Ovary (tissue), 10 donors: ENCODE measurements at places on chromosomes 1 and 21.

DNA sequence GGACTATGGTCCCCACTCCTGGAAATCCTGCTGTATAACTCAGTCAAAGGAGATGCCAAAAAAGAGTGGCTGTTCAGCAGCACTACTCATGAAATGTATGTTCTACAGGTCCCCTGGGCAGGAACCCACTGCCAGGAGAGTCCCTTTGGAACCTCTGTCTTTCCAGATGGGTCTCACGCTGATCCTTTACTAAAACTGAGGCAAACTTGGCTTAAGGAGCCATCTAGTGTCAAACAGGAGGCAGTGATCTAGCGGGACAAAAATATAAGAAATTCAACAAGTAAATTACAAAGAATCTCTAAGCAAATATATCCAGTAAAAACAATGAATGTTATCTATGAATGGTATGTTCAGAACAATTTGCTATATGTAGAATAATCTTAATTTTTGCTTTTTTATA lies 80.5 kb upstream of the PRMT6 start:
- DNase-seq, result no peak

DNA sequence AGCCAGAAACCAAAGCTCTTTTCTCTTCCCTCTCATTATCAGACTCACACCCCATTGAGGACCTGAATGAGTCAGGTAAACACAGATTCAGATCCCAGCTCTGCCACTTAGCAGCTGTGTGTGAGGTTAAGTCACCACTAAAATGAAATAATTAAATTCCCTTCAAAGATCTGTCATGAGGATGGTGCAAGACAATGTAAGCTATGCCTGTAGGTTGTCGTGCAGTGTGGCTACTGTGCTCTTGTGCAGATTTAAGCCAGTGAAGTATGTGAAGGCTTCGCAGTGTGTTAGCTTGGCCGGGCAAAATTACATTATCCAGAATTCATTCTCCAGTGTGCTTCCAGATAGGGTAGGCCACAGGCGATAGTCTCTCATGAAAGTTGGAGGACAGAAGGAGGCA lies 13.6 kb downstream of the UBL4B start:
- DNase-seq, result no peak

DNA sequence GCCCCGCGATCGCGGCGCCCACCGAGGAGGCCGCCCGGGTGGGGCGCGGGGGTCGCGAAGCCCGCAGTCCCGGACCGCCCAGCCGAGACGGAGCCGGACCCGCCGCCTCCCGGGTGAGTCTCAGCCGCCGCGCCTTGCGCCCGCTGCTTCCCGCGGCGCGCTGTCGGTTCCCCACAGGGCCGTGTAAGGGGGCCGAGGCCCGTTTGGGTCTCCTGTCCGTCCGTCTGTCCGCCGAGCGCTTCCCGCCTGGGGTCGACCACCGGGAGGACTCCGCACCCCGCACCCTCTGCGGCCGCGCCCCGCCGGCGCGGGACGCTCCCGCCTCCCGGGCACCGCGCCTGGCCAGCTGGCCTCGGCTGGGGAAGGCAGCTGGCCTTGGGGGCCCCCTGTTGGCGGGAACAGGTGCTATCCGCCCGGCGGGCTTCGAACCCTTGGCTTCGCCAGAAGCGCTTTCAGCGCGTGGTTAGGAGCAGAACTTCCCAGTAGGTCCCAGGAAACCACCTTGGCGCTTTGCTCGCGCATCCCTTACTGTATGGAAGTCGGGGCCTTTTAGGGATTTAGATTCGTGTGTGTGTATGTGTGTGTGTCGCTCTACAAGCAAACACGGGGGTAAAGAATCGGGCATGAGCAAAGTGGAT lies 414 bp downstream of the TMEM51 start:
- DNase-seq, result peak; percentile 81

GRCh38 chr1:8420318-8420717 lies 102.4 kb downstream of the SLC45A1 start:
- no peak for DNase-seq

GRCh38 chr1:94143173-94143808 lies 22.3 kb upstream of the ABCA4 start:
- no peak for DNase-seq

GRCh38 chr1:30778154-30778978 lies 20.8 kb upstream of the LAPTM5 start:
- no peak for DNase-seq

- no peak for DNase-seq
Observed at GRCh38 chr1:61080413-61081143, 1.8 kb upstream of the NFIA start.

DNA sequence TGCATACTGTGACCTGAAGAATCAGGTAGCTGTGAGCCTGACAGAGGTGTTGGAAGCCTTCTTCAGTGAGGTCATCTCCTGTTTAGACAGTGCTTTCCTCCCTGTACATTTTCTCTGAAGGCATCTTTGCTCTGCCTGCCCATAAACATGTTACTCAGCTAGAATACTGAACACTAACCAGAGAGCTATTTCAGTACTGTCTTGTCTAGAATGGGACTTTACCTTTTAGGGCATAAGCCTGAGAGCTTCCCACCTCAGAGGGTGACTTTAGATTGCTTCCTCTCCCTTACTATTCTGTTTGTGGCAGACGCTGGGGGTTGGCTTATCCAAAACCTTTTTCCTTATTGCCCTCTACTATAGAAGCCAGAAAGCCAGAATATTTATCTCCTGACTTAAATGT lies 23.3 kb upstream of the ZNF326 start:
- no peak for DNase-seq

GRCh38 chr1:48040154-48040553 lies 43.0 kb upstream of the TRABD2B start:
- no peak for DNase-seq

DNA sequence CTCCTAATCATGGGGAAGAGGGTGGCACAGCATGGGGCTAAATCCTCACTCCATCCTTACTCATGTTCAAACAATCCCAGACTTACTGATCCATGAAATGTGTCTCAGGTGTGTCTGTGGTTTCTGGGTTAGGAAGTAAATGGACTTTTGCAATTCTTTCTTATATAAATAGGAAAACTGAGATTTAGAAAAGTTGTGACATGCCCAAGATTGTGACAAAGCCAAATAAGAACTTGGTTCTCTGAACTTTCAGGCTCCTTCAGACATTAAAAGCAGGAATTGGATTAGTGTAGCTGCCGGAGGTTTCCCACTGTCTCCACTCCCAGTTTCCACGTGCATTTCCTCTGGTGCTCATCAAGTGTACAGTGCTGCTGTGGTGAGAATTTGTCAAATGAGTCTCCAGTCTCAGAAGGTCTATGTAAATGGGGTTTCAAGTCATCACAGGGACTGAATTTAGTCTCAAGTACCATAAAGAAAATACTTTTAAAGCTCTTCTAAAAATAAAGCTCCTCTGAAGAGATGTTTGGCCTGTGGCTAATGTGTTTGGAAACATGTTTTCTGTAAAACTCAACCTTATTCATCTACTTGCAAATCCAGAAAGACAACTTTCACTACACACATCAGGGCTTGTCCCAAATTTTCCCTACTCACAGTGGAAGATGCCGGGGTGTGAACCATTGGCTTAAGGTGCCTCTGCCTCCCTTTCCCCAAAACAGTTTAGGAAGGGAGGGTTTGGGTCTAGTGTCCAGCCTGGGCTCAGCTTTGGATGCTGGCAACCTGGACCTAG lies 115.2 kb downstream of the NGF start:
- DNase-seq, result no peak

- peak; percentile 66 for DNase-seq
Observed at GRCh38 chr1:226110249-226111097, 48.0 kb downstream of the H3-3A start.

GRCh38 chr1:23639460-23640095 lies 52.0 kb upstream of the RPL11 start:
- DNase-seq, result no peak

GRCh38 chr1:236907205-236907604 lies 97.0 kb downstream of the MT1HL1 start:
- DNase-seq, result no peak

- no peak for DNase-seq
Observed at GRCh38 chr1:53315456-53316423, 12.1 kb downstream of the LRP8 start.

- peak; percentile 66 for DNase-seq
Observed at GRCh38 chr21:32403201-32403777, 9.2 kb upstream of the EVA1C start.

DNA sequence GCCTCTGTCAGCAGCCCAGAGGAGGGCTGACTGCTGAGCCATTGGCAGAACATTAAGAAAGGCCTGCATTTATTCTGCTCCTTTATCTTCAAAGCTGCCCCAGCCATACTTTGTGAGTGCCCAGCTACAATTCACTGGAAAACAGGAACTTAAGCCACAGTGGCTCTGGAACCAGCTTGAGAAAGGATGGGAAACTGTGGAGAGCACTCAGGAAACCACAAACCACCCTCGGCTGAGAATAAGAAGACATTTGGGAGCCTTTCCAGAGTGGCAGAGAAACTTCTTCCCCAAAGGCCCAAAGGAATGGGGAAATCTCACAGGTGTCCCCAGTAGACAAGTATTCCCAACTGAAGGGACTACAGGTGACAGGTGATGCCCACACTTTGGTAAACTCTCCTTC lies 1.8 kb downstream of the LAMB3 start:
- no peak for DNase-seq

DNA sequence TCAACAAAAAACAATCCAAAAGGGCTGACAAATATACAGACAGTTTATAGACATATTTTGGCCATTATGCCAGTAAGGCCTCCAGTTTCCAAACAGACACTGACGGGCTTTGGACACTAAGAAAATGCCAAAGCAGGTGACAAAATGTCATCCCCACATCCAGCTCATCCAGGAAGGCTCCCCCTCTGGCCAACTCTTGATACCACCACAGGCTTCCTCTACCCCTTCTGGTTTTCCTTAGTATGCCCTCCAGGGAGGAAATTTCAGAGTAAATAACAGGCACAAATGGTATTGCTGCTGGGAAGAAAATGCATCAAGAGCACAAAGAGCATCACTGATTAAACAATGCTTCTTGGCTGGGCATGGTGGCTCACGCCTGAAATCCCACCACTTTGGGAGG lies 225.3 kb downstream of the VAV3 start:
- no peak for DNase-seq

GRCh38 chr1:20033420-20033819 lies 36.6 kb upstream of the PLA2G5 start:
- DNase-seq, result no peak

GRCh38 chr1:65959896-65960567 lies 167.3 kb downstream of the PDE4B start:
- no peak for DNase-seq

GRCh38 chr1:228778961-228779360 lies 43.7 kb downstream of the RHOU start:
- no peak for DNase-seq

DNA sequence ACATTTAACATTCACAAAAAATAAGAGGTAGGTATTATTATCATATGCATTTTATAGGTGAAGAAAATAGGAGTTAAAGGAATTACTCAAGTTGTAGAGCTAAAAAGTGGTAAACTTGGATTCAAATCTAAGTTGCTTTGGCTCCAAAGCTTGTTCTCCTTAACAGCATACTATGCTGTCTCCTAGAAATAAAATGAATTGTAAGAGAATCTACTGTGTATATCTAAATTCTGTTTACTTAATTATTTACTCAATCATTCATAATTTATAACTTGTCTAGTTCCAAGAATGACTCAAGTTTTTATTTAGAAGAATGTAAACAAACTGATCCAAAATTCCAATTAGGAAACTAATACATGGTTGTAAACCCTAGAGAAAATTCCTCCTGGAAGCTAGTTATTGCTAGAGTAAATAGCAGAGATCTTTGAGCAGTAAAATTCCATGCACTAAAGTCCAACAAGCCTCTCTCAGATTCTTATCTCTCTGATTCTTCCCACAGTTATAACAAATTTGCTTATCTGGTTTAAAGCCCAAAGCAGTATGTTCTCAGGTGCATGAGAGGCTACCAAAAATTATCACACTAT lies 132.5 kb upstream of the DPT start:
- DNase-seq, result no peak

DNA sequence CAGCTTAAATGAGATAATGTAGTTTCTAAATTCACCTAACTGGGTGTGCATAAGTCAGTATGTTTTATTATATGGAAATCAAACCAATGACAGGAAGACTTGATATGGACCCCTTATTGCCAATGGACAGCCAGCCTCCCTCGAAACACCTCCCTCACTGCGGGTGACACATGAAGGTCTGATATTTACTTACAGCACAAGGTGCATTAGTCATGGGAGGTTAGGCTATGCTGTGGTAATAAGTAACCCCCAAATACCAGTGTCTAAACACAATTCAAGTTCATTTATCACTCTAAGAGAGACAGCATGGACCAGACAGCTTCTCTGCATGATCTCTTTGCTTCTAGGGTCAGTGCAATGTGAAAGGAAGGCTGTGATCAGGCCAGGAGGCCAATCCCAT lies 126.0 kb upstream of the KCNJ6 start:
- DNase-seq, result no peak
